HCT116 (cell line): ENCODE measurements at places on chromosomes 7 and 10. TPM values are rescaled to one million over a fixed set of nuclear protein-coding genes. Genes with fewer than 3 reads are reported as not detected.

- DNase-seq, result no peak
- no peak overlapping the region for H3K4me3 ChIP-seq
- no peaks in the 10 kb centered on the region for H3K4me1 ChIP-seq
- no peaks in the 10 kb centered on the region for H3K36me3 ChIP-seq
- no peaks in the 10 kb centered on the region for H3K27me3 ChIP-seq
Observed at GRCh38 chr7:140005341-140005740, 57.4 kb downstream of the PARP12 start.

DNA sequence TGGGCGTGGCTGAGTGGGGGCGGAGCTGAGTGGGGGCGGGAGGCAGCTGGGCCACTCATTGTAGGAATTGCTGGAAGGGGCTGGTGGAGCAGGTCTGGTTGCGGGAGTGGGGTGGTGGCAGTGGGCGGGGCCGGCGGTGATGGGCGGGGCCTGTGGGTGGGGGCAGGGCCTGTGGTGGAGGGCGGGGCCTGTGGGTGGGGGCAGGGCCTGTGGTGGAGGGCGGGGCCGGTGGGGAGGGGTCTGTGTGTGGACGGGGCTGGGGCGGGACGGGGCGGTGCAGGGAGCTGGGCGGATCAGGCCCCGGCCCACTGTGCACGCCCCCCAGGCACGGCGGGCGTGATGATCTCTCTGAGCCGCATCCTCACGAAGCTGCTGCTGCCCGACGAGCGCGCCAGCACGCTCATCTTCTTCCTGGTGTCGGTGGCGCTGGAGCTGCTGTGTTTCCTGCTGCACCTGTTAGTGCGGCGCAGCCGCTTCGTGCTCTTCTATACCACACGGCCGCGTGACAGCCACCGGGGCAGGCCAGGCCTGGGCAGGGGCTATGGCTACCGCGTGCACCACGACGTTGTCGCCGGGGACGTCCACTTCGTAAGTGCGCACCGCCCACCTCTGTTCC is 14.0 kb downstream of the SLC29A4 start:
- DNase-seq, result no peak
- no peaks in the 10 kb centered on the region; the same call in 1 of the 2 replicates for H3K36me3 ChIP-seq
- no peak overlapping the region for H3K4me3 ChIP-seq
- H3K27me3 ChIP-seq, result no peaks in the 10 kb centered on the region
- H3K4me1 ChIP-seq, result no peaks in the 10 kb centered on the region
- no peak overlapping the region for H3K27ac ChIP-seq

- DNase-seq, result no peak
- no peaks in the 10 kb centered on the region for H3K4me1 ChIP-seq
- H3K27ac ChIP-seq, result no peak overlapping the region
Observed at GRCh38 chr10:109114579-109114978, 808.7 kb downstream of the XPNPEP1 start.

Gene SPDYE11
- total RNA-seq, result not detected
